CD4-positive, CD25-positive, alpha-beta regulatory T cell (primary cell): ENCODE measurements at places on chromosomes 5 and 9.

- no peak for DNase-seq
Measured at GRCh38 chr9:82745919-82746318, 317.0 kb downstream of the RASEF start.

GRCh38 chr5:176638437-176638836 lies 8.0 kb downstream of the EIF4E1B start:
- DNase-seq: no peak

- DNase-seq: peak; percentile 70
Measured at GRCh38 chr9:63817622-63818518, 1467.1 kb downstream of the FOXD4L5 start.

DNA sequence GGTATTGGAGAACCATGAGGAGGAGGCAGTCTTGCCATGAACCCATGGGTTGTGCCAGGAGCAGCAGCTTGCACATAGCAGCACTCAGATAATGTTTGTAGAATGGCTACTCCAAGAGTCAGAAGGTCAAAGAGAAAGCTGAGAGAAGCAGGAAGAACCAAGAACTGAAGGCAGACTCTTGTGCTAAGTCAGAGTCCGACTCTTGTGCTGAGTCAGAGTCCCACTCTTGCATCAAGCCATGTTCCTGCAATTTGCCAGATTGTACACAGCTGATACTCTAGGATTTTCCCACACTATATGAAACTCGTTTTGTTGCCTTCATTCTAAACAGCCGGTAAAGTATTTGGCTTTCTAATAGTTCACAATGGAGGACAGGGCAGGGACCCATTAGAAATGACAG lies 26.2 kb upstream of the HSPA9 start:
- DNase-seq: no peak

DNA sequence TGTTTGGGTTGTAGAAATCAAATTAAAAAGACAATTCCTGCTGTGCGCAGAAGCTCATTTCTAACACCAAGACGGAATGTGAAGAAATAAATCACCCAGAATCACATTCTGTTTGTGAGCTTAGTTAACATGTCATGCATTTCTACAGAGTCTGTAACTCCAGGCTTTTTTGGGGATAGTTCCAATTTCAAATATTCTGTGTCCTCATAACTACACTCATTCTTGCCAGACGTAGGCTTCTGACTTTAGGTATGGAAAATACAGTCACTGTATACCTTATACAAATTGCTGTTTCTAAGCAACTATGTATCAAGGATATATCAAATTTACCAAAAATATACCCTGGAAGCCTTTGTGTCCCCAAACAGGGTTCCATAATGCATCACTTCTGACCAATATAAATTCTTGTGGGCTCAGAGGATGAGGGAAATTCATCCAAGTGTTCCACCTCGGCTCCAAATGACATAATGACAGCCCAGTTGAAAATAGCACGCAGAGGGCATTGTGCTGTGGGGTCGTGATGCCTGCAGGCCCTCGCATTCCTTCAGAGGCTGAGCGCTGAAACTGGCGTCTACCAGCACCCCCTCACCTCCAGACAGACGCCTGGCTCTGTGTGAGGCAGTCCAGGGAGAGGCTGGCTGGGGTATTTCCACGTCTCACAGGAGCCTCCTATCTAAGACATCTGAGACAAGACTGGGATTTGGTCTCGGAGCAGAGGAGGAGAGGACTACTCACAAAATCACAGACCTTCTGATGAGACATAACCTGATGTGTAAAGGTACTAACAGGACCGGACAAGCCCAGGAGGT lies 79.8 kb downstream of the KLF4 start:
- DNase-seq: no peak

DNA sequence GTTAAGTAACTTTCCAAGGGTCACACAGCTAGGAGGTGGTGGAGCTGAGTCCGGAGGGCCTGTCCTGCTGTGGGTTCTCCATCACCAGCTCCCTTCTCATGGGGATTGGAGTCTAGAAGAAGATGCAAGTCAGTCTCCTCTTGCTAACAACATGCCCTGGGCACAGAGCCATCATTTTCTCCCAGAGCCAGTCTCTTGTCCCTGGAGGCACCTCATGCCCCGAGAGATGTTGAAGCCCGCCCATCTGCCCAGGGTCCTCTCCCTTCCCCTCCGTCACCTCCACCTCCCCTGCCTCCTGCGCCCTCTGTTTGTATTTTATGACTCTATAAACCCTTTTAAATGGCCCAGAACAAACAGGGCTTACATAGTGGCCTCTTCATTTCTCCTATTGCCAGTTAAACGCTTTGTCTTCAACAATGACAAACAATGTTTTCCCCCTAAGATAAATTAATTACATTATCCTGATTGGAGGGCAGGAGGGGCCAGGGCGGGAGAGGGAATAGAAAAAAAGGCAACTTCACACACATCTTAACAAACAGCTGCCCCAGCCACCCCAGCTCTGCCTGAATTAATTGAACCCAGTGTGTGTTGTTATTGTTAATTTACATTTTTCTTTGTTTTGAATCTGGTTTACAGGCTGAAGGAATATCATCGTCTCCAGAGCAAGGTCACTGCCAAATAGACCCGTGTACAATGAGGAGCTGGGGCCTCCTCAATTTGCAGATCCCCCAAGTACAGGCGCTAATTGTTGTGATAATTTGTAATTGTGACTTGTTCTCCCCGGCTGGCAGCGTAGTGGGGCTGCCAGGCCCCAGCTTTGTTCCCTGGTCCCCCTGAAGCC lies 55.8 kb downstream of the ASS1 start:
- no peak for DNase-seq

- peak; percentile 83 for DNase-seq
Measured at GRCh38 chr5:76544268-76544926, 78.8 kb downstream of the F2RL2 start.

DNA sequence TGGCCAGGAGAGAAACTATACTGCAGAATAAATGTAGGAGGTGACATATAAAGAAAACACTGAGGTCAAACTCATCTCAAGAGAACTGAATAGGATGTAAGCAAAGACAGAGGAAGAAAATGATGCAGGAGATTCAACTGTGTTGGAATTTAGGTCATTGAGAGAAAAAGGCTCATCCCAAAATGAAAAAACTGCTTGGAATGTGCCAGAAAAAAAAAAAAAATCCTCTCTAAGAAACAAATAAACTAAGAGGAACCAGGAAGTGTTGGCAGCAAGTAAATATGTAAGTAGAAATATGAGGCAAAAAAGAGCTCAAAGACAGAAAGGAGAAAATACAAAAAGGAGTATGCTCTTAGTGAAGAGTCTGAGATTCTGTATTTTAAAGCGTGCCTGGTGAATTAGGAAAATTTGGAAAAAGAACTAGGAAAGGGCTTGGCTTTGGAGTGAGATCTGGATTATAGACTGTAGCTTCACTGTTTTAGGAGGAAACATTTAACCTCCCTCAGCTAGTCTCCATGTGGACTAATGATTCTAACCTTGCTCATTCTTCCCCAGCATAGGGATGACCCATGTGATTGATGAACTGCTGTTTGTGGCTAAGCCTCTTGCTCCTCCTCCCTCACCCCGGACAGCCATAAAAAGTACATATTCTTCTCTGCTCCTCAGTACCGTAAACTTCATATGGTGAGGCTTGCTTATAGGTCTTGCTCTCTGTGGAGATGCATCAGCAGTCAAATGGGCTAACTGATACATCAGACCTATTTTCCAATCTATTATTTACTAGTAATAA lies 185.6 kb upstream of the POU5F2 start:
- DNase-seq: no peak

DNA sequence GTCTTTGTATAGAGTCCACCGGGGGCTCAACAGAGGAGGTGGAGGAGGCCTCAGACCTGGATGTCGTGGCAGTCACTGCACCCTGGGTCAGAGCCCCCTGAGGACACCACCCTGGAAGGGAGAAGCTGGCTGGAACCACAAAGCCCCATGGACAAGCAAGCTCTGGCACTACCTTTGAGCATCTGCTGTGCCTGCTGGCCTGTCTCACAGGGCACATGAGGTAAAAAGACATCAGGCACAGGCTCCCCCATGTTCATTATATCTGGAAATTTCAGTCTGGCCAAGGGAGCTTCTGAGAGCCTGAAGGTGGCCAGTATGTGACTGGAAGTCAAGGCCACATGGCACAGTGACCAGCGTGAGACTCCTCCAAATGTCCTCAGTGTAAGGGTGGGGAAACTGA lies 22.9 kb downstream of the KCNMB1 start:
- DNase-seq: no peak

GRCh38 chr9:126248680-126249079 lies 77.9 kb upstream of the MVB12B start:
- DNase-seq: no peak

GRCh38 chr9:70133253-70134208 lies 89.9 kb downstream of the MAMDC2 start:
- no peak for DNase-seq

- DNase-seq: no peak
Measured at GRCh38 chr5:38648703-38649291, 92.4 kb upstream of the LIFR start.

DNA sequence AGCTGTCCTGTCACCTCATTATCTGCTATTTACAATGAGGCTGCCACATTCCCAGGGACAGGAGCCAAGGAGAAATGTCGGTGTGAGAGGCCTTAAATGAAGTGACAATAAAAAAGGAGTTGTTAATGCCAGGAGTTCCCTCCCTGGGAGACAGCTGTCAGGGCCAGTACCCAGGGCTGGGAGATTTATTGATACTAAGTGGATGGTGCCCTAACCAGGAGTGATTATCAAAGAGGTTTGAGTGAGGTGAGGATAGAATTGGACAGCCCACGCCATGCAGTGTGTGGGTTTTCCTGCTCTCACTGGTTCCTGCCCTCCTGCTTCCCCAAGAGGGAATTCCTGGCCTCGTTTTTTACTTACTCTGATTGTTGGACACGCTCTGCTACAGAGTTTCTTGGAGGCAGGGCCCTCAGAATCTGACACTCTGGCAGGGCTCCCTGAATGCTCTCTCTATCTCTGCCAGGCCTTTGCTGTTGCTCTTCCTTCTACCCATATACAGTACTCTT lies 150.8 kb downstream of the GRIA1 start:
- DNase-seq: no peak

- no peak for DNase-seq
Measured at GRCh38 chr9:90059436-90059835, 454.6 kb downstream of the GADD45G start.

DNA sequence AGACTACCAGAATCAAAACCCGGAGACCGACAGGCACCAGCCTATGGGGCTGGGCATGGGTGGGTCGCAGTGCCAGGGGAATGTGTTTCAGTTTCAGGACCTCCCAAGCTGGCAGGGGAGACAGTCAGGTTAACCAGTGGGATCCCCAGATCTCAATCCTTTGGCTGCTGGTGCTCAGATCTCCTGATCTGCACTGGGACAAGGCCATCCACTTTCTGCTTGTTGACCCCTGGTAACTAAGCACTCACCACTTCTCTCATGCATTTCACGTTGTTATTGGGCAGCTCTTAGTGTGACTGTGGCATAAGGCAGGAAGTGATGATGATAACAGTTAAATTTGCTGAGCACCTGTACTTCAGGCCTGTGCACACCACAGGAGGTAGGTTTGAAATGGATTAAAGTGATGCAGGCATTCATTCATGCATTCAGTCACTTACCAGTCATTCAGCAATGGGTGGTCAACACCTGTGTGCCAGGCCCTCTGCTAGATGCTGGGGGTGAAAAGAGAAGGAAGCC lies 42.1 kb upstream of the STXBP1 start:
- peak; percentile 92 for DNase-seq

GRCh38 chr5:61076626-61077025 lies 85.6 kb downstream of the SMIM15 start:
- DNase-seq: no peak

DNA sequence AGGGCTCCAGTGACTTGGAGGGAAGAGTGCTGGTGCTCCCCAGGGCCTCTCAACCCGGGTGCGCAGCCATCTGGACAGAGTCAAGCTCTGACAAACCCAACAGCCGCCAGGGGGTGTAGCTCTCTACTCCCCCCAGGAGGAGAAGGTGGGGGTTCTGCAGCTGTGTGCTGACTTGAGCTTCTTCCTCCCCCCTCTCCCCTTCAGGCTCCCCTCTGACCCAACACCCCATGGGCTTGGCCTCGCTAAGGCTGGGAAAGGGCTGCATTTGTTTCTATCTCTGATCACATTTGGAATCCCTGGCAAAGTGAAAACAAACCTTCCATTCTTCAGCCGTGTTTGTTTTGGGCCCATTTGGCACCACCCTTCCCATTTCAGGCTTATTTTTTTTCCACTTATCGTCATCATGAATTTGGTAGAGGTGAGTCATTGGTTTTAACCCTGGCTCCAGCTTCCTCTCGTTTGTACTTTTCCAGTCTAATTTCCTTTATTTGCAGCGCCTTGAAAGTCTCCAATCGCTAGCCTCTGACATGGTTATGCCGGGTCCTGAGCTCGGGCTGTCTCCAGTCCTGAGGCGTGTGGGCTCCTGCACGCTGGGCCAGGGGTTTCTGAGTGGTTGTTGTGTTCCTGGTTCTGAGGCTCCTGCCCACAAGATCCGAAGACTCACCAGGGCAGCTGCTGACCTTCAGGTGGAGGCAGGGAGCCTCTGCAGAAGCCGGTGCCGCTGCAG lies 36.1 kb downstream of the DAP start:
- DNase-seq: no peak

GRCh38 chr5:35067985-35068384 lies 20.2 kb upstream of the AGXT2 start:
- no peak for DNase-seq

DNA sequence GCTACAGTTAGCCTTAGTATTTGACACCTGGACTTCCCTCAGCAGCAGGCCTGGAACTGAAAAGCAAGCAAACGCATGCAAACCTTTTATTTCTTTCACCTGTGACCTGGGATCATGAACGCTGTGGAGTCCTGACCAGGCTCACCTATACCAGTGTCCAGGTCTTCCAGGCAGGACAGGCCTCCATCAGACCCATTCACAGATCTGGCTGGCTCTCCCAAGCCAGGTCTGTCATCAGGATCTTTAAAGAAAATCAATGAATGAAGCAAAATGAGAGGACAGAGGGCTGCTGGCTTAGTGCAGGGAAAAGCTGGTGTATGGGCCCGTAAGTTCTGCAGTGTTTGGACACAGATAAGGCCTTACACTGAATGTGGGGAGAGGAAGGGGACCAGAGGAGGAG lies 96.3 kb upstream of the CPEB4 start:
- no peak for DNase-seq

GRCh38 chr5:146595088-146595487 lies 79.1 kb upstream of the GPR151 start:
- no peak for DNase-seq

DNA sequence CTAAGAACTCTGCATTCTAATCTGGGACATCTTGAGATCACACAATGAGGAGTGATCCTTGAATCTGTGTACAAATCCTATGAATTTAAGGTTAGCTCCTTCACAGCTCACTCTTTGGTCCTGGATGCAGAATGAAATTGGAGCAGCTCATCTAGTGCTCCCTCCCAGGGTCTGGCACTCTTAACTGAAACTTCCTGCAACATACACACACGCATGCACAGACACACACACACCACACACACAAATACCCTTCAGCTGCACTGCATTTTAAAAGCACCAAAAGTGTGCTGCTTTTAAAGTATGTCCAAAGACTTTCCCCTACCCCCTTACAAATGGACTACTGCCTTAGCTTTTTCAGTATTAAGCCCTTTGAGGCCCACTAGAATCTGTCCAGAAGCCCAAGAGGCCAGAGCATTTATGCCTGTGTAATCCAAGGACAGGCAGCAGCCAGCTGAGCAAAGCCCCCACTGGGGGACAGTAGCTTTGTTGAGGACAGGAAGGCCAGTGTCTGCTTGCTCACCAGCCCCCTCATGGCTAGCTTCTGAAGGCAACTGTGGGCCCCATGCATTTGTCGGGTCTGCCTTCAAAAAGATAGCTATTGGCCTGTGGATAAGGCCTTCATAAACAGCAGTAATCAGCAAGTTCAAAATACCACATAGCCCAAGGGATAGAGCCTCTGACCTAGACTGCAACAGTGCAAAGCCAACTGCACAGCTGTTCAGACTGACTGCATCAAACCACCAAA lies 43.6 kb downstream of the CDO1 start:
- DNase-seq: no peak
